LHCN-M2 (cell line): ENCODE measurements at places on chromosomes 12 and 14.
A peak's percentile ranks its signal among the peaks of the same experiment; 100 is the strongest.

- DNase-seq = no peak
These were observed 113.9 kb downstream of the RBM19 start for GRCh38 chr12:113852264-113852663.

DNA sequence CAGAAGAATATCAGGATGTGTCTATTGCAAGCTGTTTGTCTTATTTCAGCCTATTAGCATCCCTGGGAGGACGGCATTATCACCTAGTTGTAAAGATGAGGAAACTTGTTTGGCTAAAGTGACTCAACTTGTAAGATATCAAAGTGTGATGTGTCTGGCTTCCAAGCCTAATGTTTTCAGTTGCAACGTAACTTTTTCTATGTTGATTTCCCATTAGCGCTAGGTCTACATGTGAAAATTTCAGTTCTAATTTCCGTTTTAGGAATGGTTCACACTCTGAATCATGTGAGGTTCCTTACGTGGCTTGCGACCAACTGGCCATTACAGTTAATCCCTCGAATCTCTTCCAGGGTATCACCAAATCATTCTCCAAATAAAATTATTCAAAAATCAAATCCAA is 58.0 kb downstream of the LLPH start:
- DNase-seq = no peak

- DNase-seq = no peak
These were observed 650 bp upstream of the PTGER2 start for GRCh38 chr14:52313462-52313861.

GRCh38 chr14:88305528-88306322 is 17.3 kb downstream of the KCNK10 start:
- no peak for DNase-seq

DNA sequence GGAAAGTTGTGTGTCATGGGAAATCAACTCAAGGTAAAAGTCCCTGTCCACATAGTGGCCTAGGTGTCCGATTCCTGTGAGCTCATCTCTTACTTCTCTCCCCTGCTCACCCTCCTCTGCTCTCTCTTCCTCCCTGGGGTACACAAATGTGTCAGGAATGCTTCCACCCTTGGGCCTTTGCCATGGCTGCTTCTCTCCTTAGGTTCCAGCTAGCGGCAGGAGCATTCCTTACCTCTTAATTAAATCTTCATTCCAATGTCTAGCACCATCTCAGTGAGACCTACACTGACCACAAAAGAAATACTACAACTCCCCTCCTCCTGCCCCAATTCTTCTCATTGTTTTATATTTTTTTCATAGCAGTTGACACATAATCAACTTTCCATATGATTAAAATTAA is 298.6 kb downstream of the PDZRN4 start:
- DNase-seq = peak; percentile 10

- no peak for DNase-seq
These were observed 1.9 kb downstream of the CACNB3 start for GRCh38 chr12:48819986-48820725.

GRCh38 chr12:71787580-71787979 is 32.9 kb downstream of the RAB21 start:
- no peak for DNase-seq

DNA sequence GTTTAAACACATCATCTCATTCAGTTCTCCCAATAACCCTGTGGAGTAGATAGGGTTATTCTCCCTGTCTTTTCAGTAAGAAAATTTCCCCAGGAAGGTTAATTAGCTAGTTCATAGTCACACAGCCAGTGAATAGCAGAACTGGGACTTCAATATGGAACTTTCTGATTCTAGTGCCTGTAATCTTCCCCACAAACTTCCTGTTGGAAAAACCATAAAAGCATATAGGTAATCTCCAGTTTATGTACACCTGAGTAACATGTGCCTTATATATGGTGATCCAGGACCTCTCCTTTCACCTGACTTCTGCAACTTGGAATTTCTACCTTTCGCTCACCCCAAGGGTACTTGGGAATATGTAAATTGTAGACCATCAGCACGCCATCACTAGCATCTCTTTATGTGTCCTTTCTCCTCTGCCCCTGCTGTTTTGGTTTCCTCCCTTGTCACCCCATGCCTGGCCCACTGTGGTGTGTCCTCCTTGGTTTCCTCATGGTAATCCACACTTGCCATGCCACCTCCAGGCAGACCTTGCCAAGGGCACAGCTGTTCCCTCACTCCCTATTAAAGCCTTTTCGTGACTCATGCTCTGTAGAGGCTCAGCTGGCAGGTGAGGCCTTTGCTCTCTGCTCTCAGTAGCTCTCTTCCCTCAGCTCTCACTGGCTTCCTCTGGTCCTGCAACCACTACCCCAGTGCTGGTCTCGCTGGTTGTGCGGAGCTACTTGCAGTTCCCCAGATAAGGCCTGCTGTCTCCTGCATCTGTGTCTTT is 16.7 kb downstream of the TBC1D30 start:
- peak; percentile 50 for DNase-seq

DNA sequence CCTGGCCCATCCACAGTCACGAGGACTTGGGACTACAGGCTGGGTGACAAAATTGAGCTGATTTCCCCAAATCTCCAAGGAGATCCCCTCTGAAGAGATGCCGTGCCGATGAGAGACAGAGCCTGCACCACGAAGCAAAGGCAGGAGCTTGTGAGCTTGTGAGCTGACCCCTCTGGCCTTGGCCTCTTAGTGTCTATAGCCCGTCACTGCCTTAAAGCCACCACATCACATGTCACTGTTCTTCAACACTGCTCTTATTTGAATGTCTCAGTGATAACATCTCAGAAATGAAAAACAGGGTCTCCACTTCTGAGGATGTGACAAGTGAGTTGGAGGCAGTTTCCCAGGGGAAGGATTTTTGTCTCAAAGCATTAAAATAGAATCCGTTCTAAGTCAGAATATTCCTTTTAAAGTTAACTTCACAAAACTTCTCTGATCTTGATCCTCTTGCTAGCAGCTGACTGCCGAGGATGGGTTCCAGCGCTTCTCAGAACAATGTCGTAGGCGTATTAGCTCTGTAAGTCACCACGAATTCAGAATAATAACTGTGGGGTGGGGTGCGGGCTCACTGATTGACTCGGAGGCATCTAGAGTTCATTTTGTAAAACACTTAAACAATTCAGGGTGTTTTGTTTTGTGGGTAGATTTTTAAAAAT is 37.5 kb downstream of the CHST11 start:
- peak; percentile 71 for DNase-seq

DNA sequence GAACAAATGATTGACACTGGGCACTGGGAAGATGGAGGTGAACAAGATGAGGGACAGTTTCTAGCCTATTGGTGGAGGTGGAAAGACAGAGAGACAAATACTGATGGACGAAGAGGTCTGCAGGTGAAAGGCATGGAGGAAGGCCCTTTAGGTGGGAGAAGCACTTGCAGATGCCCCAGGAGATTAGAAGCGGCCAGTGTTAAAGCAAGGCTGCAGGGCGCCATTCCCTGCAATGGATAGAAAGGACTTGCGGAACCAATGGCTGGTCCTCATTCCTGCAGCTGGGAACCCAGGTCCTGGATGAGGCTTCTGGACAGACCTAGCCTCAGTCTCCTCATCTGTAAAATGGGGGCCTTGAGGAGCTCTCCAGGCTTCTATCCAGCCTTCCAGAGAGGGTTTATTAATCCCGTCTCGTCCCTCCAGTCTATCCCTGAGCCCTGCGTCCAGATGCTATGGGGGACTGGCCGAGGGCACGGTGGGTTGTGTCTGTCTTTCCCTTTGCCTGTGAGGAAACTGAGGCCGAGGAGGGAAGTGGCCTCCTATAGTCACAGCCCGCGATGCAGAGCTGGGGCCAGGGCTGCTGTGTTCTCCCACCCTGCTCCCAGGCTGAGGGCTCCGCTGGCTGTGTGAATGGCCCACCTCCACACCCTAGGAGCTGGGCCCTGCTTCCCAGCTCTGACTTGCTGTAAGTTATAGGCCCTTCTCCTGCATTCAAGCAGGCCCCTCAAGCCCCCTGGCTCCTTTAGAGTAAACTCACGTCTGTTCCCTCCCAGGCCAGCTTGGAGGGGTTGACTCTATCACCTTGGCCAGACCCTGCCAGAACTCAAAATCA is 33.0 kb downstream of the CYP46A1 start:
- no peak for DNase-seq

DNA sequence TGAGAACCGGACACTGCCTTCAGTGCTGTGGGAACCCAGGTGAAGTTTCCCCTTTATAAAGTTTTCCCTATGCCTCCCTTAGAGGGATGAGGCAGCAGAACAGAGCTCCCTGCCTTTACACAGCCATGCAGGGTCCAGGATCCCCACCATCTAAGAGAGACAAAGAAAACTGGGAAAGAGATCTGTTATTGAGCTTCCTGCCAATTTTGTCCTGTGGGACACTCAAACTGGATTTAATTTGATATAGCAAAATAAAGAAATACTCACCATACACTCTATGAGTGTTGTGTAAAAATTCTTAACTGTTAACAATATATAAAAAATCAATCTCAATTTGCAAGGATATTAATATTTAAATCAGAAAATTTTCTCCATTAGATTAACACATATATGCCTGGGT is 69.9 kb downstream of the DRAM1 start:
- DNase-seq = no peak

DNA sequence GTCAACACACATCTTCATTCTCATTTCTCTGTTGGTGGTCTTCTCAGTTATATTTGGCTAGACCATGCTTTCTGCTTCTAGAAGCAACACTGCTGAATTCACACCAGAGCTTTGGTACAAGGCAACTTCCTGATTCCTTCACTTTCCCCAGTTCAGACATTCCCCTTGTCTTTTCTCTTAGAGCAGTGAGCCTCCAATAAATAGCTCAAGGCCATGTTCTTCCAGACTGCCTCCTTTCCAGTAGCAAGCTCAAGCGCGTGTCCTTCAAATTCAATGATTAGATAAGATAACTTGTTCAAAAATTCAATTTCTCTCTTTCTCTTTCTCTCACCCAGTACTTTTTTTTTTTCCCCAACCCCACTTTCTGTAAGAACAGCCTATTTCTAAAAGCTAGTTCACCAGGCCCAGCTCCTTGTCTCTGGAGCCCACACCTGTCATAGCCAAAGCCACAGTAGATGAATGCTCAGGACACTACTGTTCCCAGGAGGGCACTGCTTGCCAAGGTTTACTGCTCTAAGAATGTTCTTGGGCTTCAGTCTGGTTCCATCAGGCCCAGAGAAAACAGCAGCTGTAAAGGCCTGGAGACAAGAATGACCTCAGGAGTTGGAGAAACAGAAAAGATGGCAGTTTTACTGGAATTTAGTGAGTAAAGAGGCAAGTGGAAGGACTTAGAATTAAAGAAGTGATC is 17.7 kb downstream of the TBK1 start:
- DNase-seq = peak; percentile 92

DNA sequence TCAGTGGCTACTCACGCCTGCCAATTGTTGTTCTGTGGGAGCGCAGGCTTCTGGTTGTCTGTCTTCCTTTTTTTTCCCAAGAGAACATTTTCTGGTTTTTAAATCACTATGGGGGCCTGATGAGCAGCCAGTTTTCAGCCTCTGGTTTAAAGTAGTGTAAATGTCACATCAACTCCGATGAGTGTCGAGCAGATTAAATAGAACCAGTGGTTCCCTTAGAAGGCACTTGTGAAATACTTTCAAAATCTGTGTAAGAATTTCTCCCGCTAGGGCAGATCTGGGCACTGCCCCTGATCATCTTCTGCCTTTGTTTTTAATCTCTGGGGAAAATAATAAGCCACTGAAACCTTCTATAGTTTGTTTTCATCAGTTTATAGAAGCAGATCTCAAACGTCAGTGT is 130.4 kb downstream of the PRIMA1 start:
- no peak for DNase-seq

- DNase-seq = no peak
These were observed 133.6 kb downstream of the ZFP36L1 start for GRCh38 chr14:68658943-68659931.

GRCh38 chr12:124655698-124656516 is 88.5 kb upstream of the NCOR2 start:
- DNase-seq = peak; percentile 88

DNA sequence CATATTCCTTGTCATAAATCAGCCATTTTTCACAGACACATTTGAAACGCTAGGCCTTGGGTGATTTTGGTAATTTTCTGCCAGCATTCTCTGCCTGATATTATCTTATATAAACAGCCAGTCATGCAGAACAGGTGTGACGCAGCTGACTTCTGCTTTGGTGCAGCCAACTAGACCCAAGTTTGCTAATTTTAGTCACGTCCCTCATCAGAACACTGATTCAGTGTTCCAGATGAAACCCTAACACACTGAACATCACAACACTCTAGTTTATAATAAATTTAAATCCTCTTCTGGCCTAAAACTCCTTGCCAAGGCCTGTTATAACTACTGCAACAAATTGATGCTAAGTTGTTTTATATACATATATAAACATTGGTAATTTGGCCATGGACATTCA is 386.1 kb downstream of the SEC23A start:
- DNase-seq = peak; percentile 17

- no peak for DNase-seq
These were observed 67.2 kb downstream of the TTC9 start for GRCh38 chr14:70708717-70709570.

DNA sequence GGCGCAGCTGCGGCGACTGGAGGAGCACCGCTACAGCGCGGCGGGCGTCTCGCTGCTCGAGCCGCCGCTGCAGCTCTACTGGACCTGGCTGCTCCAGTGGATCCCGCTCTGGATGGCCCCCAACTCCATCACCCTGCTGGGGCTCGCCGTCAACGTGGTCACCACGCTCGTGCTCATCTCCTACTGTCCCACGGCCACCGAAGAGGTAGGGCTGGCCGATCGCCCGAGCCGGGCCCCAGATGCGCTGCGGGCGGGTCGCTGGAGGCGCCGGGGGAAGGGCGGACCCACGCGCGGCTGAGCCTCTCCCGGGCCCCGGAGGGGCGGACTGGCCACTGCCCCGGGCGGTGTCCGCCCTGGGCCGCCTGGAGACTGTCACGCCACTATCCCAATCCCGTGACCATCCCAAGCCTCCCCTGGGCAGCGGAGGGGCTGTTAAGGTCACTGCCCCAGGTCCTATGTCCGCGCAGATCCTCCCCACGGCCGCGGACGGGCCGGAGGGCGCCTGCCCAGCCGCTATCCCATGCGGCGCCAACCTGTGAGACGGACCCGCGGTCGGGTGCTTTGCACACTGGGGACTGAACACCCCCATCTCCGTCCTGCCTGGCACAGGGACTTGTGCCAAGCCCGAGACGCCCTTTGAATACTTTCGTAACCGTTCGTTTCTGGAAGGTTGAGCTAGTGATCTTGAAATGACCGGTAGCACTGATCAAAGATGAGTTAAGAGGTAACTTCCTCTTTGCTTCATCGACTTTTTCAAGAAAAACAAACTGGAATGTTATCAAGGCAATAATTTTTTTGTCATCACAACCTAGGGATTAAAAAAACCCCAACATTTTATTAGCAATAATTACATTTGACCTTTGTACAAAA is 725 bp downstream of the CHPT1 start:
- DNase-seq = peak; percentile 25

GRCh38 chr14:67694791-67695393 is 672 bp downstream of the RDH11 start:
- peak; percentile 86 for DNase-seq

DNA sequence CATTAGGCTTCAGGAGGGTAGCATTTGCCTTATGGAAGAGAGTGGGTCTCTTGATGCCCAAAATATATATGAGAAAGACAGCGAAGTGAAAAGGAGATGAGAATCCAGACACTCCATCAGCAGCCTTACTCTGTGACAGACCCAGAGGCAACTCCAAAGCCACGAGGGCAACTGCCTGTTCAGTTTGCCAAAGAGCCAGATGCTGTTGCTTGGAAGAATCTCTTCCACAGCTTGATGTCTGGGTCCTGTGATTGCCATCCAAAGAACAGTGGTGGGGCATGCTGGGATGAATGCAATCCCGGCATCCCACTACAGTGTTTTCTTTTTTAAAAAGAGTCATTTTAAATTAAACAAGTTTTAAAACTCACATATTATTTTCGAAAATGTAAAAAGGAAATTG is 10.9 kb upstream of the OTX2 start:
- no peak for DNase-seq

GRCh38 chr14:60107477-60107876 is 15.8 kb downstream of the PCNX4 start:
- no peak for DNase-seq
